Bone marrow (tissue), 2 donors: ENCODE measurements at places on chromosomes 2 and 18.

GRCh38 chr2:100267751-100268150 is 54.5 kb downstream of the LONRF2 start:
- no peak for DNase-seq

- no peak for DNase-seq
Observed at GRCh38 chr2:181066333-181066732, 85.9 kb downstream of the UBE2E3 start.

GRCh38 chr2:77831060-77831459 is 308.9 kb upstream of the LRRTM4 start:
- no peak for DNase-seq

DNA sequence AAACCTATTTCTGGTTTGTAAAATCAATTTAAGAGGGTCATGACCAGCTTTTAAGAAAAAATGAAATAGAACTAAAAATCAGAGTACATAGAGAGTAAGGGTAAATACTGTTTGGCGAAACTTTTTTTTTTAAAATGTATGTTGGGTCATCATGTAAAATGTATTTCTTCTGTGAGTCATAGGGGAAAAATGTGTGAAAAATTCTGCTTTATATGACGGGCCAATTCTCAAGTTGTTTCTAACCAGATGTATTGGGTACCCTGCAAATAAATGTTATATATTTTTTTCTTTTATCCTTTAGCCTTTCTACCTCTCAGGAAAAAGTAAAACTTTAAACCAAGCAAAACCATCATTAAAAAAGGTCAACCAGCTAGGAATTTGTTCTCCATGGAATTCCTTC is 13.9 kb downstream of the AFTPH start:
- DNase-seq = no peak
